ENCODE measurements at places on chromosomes 4 and X.

DNA sequence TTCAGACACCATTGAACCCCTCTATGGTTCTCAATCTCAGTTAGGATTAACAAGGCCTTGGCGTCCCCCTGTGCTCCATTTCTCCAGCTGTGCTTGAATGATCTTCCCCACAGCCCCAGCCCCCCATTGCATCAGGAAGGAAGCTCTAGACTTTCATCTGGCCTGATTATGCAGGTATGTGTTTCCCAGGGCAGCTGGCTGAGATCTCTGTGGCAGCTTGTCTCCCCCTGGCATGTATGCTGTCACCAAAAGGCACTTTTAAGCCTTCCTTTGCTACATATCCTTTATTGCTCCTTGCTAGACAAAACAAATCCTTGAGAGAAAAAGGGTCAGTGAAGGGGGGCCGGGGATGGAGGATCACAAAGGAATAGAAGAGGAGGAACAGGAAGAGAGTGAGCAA lies 1056.0 kb upstream of the SLIT2 start:
- no peak for DNase-seq

- DNase-seq: no peak
These were observed 136.0 kb upstream of the HPGD start for GRCh38 chr4:174658246-174658645.

DNA sequence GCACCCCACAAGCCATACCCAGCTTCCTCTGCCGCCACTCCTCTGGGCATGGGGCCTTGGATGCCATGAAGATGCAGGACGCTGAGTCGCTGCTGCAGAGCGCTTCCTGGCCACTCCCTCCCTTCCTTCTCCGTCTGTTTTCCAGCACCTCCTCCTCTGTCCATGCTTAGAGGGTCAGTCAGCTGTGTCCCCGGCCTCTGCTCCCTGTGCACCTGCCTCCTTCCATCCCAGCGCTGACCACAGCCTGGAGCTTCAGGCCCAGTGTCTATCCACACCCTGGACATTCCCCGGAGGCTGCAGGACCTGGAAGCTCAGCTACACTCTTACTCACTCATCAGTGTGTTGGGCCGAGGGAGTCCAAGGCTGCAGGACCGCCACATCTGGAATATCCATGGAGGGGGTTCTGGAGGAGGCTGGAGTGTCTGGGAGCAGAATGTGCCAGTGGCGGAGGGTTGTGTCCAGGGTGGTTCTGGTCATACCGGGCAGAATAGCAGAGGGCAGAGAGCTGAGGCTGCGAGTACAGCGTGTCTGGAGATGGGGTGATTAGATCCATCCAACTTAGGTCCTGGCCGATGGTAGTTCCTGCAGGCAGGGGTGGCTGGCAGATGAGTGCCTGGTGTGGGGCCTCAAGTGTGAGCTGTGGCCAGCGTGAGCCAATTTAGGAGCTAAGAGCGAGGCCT lies 58.6 kb upstream of the ADRA2C start:
- DNase-seq: no peak

GRCh38 chrX:10387011-10387410 lies 230.2 kb downstream of the CLCN4 start:
- no peak for DNase-seq

GRCh38 chr4:172480471-172480870 lies 667.3 kb downstream of the GALNTL6 start:
- no peak for DNase-seq

- DNase-seq: no peak
These were observed at the start of gene COL25A1 for GRCh38 chr4:109302361-109303139. Gene COL25A1 (minus strand): TSS chr4:109302658.

- no peak for DNase-seq
These were observed 18.9 kb upstream of the USP9X start for GRCh38 chrX:41066391-41066790.

GRCh38 chr4:139457318-139457717 lies 3.4 kb downstream of the RAB33B start:
- no peak for DNase-seq

- DNase-seq: no peak
These were observed 75.5 kb downstream of the UGT8 start for GRCh38 chr4:114674080-114674479.

DNA sequence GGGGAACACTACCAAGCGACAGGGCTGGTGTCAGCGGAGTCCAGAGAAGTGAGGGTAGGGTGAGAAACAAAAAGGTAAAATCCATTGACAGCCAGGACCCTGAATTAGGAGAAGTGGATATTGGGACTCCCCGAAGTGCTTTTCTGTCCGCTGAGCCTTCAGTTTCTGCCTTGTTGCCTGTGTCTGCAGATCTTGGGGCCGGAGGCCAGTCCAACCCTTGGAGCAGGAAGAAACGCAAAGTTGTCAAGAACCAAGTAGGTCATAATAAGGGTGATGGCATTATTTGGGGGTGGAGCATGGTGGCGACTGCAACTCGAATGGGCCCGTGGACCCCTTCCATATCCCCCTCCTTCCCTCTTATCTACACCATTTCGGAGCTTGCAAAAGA lies 1.0 kb downstream of the ARMCX1 start:
- no peak for DNase-seq

Measured in SW480 (cell line).